AG08396 (cell line): ENCODE measurements at places on chromosomes 2 and 18.

- no peak for DNase-seq
Observed at GRCh38 chr2:219687882-219688559, 60.6 kb downstream of the SLC4A3 start.

DNA sequence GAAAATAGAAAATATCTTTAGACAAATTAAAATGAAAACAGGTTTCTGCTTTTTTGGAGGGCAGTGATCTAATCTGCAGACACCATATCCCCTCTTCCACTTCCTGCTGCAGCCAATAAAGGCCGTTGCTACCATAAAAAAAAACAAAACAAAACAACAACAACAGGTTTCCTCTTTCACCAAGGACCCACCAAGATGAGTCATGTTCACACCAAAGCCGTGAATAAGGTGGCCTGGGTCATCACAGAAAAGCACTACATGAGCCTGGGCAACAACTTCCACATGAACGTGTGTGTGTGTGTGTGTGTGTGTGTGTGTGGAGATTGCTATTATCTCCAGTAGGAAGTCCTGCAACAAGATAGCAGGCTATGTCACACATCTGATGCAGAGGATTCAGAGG is 24.8 kb upstream of the TFCP2L1 start:
- DNase-seq = no peak

GRCh38 chr2:196849895-196850294 is 40.7 kb upstream of the C2orf66 start:
- DNase-seq = peak; percentile 36

GRCh38 chr18:58230438-58231179 is 186.6 kb downstream of the NEDD4L start:
- no peak for DNase-seq

GRCh38 chr2:241443486-241444223 is 64.7 kb downstream of the STK25 start:
- no peak for DNase-seq

GRCh38 chr18:22741318-22741717 is 191.8 kb upstream of the RBBP8 start:
- no peak for DNase-seq

DNA sequence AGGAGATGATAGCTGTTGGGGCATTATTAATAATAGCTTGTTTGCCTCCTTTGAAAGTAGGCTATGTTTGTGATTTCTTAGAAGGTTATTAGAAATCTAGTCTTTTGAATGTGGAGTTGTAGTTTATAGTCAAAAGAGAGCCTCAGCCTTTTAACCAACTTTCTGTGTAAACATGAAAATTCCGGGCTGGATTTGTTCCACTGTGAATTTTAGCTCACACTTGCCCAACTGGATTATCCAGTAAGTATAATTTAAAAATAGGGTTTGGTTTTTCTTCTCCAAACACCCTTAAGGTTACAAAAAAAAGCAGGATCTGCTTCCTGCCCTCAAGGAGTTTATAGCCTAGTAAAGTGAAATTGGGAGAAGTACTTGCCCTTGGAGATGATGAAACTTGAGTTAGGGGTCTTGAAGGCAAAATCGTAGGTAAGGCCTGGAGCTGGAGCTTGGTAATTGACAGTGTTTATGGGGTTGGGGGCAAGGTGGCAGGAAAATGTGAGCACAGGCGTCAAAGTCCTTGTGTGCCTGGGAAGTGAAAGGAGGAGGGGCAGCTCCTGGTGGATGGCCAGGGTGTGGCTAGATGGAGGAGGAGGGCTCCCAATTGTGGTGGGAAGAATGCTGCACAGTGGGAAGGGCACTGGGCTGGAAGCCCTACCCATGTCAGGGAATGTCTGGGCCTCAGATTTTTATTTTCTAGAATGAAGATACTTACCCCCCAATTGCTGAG is 21.3 kb downstream of the ITGA6 start:
- no peak for DNase-seq

- DNase-seq = no peak
Observed at GRCh38 chr2:65518751-65519150, 86.4 kb upstream of the SPRED2 start.

DNA sequence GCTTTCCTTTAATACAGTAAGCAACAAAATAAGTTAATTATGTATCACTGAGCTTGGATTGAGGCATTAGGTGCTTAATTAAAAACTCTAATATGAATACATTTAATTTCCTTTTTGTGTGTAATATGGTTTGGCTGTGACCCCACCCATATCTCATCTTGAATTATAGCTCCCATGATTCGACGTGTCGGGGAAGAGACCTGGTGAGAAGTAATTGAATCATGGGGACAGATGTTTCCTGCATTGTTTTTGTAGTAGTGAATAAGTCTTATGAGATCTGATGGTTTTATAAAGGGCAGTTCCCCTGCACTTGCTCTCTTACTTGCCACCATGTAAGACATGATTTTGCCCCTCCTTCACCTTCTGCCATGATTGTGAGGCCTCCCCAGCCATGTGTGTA is 325.4 kb upstream of the CDH7 start:
- no peak for DNase-seq

DNA sequence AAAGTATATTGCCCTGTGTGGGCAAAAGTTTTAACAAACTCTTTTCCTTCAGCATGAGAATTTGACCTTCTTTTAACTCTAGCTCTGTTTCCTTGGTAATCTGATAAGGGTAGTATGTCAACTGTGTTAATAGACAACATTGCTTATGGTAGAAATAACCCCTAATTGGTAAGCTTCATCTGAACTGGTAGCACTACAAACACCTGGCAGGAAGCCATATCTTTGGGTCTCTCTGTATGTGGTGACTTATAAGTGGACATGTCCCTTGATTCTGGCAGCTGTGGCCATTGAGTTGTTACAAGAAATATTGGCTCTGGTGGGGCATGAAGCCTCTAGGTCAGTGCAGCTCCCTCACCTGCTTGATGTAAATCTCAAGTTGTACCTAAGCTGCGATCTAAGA is 46.9 kb downstream of the MBD5 start:
- no peak for DNase-seq
